Cardiac septum (tissue), 1 donor: ENCODE measurements at places on chromosomes 7 and 10. TPM values are rescaled to one million over a fixed set of nuclear protein-coding genes. Genes with fewer than 3 reads are reported as not detected.

GRCh38 chr7:25308906-25309705 lies 80.8 kb upstream of the NPVF start:
- DNase-seq = no peak

DNA sequence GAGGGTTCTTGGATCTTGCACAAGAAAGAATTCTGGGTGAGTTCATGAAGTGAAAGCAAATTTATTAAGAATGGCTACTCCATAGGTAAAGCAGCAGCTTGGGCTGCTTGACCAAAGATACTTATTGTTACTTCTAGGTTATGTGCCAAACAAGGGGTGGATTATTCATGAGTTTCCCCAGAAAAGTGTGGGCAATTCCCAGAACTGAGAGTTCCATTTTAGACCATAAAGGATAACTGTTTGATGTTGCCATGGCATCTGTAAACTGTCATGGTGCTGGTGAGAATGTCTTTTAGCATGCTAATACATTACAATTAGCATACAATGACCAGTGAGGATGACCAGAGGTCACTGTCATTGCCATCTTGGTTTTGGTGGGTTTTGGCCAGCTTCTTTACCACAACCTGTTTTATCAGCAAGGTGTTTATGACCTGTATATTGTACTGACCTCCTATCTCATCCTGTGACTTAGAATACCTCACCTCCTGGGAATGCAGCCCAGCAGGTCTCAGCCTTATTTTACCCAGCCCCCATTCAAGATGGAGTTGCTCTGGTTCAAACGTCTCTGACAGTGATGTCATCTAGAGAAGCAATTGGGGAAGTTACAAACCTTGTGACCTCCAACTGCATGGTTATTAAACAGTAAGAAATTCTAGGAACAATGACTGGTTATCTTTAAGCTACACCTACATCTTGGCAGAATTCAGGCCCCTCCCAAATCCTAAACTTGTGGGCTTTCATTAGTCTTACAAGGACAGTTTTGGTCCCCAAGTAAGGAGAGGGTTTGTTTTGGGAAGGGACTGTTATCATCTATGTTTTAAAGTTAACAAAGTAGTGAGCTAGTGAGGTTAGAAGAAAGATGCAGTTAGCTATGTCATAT lies 48.0 kb upstream of the INHBA start:
- no peak for DNase-seq

GRCh38 chr10:99316374-99316773 lies 12.8 kb upstream of the CNNM1 start:
- DNase-seq = no peak

GRCh38 chr10:62873866-62874265 lies 57.7 kb upstream of the EGR2 start:
- no peak for DNase-seq

GRCh38 chr10:130109796-130110245 lies 809 bp downstream of the C10orf143 start:
- no peak for DNase-seq

- no peak for DNase-seq
Observed at GRCh38 chr7:25359471-25360059, 131.3 kb upstream of the NPVF start.

DNA sequence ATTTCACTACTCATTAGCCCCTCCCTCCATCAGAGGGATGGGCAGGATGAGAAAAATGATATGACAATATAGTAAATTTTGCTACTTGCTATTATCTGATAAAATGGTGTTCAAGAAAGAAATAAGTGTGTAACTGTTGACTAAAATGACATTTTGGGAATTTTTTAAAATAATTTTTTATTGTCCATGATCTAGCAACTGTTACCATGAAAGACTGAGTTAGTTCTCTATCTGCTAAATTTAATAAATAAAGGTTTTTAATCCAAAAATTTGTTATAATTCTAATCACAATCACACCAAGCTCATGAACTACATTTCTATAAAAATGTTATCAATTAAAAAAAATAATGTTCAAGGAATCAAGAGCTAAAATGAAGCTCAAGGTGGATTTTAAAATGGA lies 28.7 kb upstream of the EPC1 start:
- no peak for DNase-seq

Gene PILRB
- total RNA-seq = 11.6 TPM

Gene CEP55
- 0.13 TPM for total RNA-seq

Gene HPSE2
- 0.16 TPM for total RNA-seq
